ENCODE measurements at places on chromosomes 3 and 15.

DNA sequence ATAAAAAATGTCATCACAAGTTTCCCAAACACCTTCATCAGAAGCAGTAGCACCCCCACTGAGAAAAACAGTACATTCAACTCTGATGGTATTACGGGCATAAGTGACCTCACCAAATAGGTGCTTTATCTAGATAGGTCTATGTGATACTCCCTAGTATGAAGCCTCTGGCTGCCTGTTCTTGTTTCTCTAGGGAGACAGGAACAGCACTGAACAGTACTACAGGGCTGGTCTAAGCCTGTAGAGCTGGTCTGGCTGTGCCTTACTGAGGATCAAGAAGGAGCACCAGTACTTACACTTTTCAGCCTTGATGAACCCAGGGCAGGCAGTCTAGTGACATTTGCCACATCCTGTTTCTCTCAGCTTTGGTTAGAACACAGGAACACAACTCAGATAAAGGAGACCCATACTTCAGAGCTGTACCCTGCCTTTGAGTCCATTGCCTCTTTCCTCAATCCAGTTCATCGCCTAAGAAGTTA lies 35.9 kb downstream of the OXNAD1 start:
- peak overlapping the region; percentile 57 for H3K27ac ChIP-seq
- no peak overlapping the region for H3K4me3 ChIP-seq
- H3K27me3 ChIP-seq, result no peaks in the 10 kb centered on the region
- H3K36me3 ChIP-seq, result peaks cover 73% of the 10 kb centered on the region

- no peaks in the 10 kb centered on the region for H3K36me3 ChIP-seq
- no peak overlapping the region for H3K4me3 ChIP-seq
- ATAC-seq, result no peak
- H3K27me3 ChIP-seq, result no peaks in the 10 kb centered on the region
- no peaks in the 10 kb centered on the region for H3K4me1 ChIP-seq
- H3K27ac ChIP-seq, result no peak overlapping the region
These were observed 134.8 kb upstream of the TTC14 start for GRCh38 chr3:180467177-180467576.

DNA sequence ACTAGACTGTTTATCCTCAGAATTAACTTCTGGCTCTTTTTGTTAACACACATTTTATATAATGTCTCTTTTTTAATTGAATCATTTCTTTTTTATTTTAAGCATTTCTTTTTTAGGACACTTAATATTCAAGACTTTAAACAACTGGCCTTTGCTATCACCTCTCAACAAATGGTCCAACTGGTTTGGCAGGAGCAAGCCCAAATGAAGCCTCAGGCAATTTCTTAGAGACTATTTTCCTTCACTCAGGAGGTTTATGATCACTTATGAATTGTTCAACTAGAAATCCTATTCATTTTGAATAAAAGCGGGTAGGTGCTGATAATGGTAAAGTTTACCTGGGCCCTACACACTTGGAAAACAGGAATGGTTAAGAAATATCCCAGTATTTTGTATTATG lies 705.6 kb upstream of the GBE1 start:
- H3K36me3 ChIP-seq, result no peaks in the 10 kb centered on the region
- ATAC-seq, result no peak
- H3K27ac ChIP-seq, result no peak overlapping the region
- no peak overlapping the region for H3K4me3 ChIP-seq

- H3K27me3 ChIP-seq, result no peaks in the 10 kb centered on the region
- no peak overlapping the region for H3K27ac ChIP-seq
- peaks cover 10% of the 10 kb centered on the region for H3K36me3 ChIP-seq
- no peak overlapping the region for H3K4me3 ChIP-seq
- ATAC-seq, result no peak
- peaks cover 56% of the 10 kb centered on the region for H3K4me1 ChIP-seq
These were observed 25.1 kb upstream of the MTMR10 start for GRCh38 chr15:31016446-31016915.

GRCh38 chr3:196872316-196872715 lies 4.6 kb downstream of the SENP5 start:
- no peak for ATAC-seq
- H3K4me1 ChIP-seq, result peaks cover 39% of the 10 kb centered on the region

DNA sequence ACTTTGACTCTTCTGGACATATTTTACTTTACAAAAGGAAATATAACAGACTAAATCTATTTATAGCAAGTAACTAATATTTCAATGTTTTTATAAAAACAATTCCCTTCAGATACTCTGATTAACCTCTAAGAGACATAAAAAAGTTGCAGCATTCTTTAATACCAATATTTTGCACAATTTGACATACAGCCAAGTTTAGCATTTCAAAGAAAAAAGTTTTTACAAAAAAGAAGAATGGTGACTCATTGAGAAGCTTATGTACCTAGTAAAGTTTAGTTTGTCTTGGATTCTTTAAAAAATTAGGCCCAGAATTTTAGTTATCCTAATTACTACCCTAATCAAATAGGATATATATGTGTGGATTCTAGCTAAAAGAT lies 17.6 kb downstream of the DAZL start:
- ATAC-seq, result no peak
- H3K4me3 ChIP-seq, result no peak overlapping the region
- H3K27me3 ChIP-seq, result no peaks in the 10 kb centered on the region
- H3K36me3 ChIP-seq, result no peaks in the 10 kb centered on the region
- no peak overlapping the region for H3K27ac ChIP-seq

DNA sequence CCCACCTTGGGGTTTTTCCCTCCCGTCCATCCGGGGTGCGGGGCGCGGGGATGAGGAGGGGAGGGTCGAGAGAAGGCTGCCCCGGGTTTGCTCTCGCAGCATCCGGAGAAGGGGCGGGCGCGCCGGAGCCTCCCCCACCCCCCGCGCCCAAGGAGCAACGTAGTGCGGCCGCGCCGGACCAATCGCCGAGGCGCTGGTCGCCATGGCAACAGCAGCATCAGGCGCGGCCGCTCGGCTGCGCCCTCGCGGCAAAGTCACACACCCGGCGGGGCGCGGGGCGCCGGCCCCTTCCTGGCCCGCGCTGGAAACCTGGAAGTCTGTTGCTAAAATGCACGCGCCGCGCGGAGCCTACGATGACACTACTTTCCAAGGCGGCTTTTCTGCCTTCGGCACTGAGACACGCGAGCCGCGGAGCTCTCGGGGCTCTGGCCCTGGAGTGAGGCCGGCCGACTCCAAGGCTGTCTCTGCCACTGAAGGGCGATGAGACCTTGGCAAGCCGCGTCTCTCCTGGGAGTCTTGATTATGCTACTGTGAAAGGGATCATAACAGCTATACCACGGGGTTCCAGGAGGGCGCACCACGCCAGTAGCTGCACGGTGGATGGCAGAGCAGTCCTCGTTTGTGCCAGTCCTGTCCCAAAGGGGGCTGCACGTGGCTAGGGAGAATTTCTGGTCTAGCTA lies at the start of gene IQSEC1:
TSS of gene IQSEC1 (minus strand) at position 104 of the 680 bp plus-strand sequence. CDS start 415 bp downstream, outside the sequence.
- peak within 1 kb of the TSS; percentile 85 for H3K27ac ChIP-seq
- peaks cover 3% of the 10 kb centered on the region for H3K36me3 ChIP-seq
- H3K4me3 ChIP-seq, result peak within 1 kb of the TSS; percentile 88
- peaks cover 9% of the 10 kb centered on the region for H3K27me3 ChIP-seq
- peaks cover 63% of the 10 kb centered on the region for H3K4me1 ChIP-seq

GRCh38 chr15:28929200-28929599 lies 43.4 kb downstream of the APBA2 start:
- peaks cover 38% of the 10 kb centered on the region for H3K27me3 ChIP-seq
- ATAC-seq, result no peak
- no peaks in the 10 kb centered on the region for H3K4me1 ChIP-seq
- H3K36me3 ChIP-seq, result no peaks in the 10 kb centered on the region

DNA sequence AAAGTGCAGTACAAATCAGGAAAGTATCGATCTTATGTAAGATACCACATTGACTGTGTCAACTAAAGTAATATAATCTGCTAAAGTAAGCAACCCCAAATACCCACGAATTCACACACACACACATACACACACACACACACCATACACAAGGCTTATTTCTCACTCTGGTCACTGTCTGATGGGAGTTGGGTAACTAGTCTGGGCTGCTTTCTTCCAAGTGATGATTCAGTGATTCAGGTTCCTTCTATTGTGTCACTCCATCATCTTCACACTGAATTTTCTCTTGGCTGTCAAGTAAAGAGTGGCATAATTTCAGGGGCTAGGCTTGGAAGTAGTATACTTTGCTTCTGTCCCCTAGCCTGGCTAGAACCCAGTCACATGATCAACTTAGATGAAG lies 104.8 kb upstream of the CCDC54 start:
- H3K36me3 ChIP-seq, result no peaks in the 10 kb centered on the region
- H3K4me3 ChIP-seq, result no peak overlapping the region
- no peak for ATAC-seq
- peaks cover 11% of the 10 kb centered on the region for H3K27me3 ChIP-seq
- no peaks in the 10 kb centered on the region for H3K4me1 ChIP-seq
- no peak overlapping the region for H3K27ac ChIP-seq

DNA sequence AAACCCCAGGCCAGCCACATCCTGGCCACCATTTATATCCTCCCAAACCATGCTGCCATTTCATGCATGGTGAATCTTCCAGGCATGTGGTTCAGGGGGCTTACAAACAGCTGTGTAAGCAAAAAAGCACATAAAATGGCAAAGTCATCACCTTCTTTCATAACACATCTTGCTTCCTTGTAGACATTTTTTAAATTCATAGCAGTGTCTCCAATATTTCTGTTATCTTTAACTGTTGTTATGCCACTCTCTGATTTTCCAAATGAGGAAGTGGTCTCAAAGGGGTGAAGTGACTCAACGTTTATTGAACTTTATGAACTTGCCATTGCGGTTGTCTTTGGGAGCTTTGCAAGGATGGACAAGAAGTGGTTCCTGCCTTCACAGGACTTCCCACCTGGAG lies 264.4 kb downstream of the MEX3B start:
- H3K27ac ChIP-seq, result no peak overlapping the region
- no peaks in the 10 kb centered on the region for H3K4me1 ChIP-seq
- peaks cover 72% of the 10 kb centered on the region for H3K27me3 ChIP-seq
- no peak overlapping the region for H3K4me3 ChIP-seq

DNA sequence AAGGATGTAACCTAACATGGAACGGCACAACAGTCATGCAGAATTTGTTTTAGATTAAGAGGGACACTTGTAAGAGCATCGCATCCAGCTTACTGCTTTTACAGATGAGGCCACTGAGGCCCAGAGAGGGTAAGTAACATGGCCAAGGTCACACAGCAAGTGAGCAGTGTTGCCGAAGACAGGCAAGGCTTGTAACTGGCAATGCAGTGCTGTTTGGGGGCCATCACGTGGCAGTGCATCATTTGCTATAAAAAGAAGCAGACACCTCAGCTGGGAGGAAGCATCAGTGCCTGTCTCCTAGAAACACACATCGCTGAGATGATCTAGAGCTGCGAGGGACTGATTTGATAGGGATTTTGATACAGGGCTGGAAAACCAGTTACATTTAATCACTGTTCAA lies 108.2 kb upstream of the PROK2 start:
- H3K36me3 ChIP-seq, result no peaks in the 10 kb centered on the region
- no peak overlapping the region for H3K4me3 ChIP-seq
- H3K27me3 ChIP-seq, result peaks cover 80% of the 10 kb centered on the region
- H3K4me1 ChIP-seq, result no peaks in the 10 kb centered on the region
- no peak for ATAC-seq

DNA sequence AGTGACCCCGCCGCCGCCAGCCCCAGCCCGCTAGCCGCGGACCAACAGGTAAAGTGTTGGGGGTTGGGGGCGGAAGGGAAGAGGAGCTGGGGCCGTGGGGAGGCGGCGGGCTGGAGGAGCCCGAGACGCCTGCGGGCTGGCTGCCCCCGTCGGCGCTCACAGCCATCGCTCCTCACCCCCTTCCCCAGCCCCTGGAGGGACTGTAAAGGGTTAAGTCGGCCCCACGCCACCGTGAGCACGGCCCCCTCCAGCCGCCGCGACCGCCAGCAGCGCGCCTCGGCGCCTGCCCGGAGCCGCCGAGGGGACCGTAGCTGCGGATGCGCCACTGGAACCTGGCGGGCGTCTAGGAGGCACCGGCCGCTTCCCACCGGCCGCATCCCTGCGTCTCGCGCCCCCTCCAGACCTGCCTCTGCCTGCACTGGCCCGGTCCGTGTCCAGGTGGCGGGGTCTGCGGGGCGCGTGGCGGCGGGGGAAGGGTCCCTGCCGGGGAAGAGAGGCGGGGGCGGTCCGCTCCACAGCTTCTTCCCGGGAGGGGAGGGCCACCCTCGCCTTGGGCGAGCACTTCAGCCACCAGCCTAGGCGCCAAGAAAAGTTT lies 522 bp downstream of the MED12L start:
- peaks cover 44% of the 10 kb centered on the region for H3K27me3 ChIP-seq
- no peak overlapping the region for H3K27ac ChIP-seq
- no peaks in the 10 kb centered on the region for H3K36me3 ChIP-seq
- peak overlapping the region; percentile 80 for H3K4me3 ChIP-seq

GRCh38 chr15:23628612-23629233 lies 18.9 kb downstream of the MAGEL2 start:
- ATAC-seq, result no peak
- H3K27ac ChIP-seq, result no peak overlapping the region
- H3K27me3 ChIP-seq, result peaks cover 9% of the 10 kb centered on the region
- H3K4me3 ChIP-seq, result no peak overlapping the region
- H3K36me3 ChIP-seq, result no peaks in the 10 kb centered on the region
